ENCODE measurements at places on chromosomes 13 and 19. TPM values are rescaled to one million over a fixed set of nuclear protein-coding genes. Genes with fewer than 3 reads are reported as not detected.

The F10 gene
- not detected for total RNA-seq

The MISP3 gene
- total RNA-seq = 4.2 TPM

The ZNF808 gene
- 32.7 TPM for total RNA-seq

The ATP4B gene
- total RNA-seq = not detected

The DIRAS1 gene
- 0.72 TPM for total RNA-seq

Data from activated naive CD4-positive, alpha-beta T cell treated with anti-CD3 and anti-CD28 coated beads, Interleukin-2, amount 50 U/mL, for 72 hours (primary cell).